ENCODE measurements at places on chromosomes 7 and 10.
A peak's percentile ranks its signal among the peaks of the same experiment; 100 is the strongest.

DNA sequence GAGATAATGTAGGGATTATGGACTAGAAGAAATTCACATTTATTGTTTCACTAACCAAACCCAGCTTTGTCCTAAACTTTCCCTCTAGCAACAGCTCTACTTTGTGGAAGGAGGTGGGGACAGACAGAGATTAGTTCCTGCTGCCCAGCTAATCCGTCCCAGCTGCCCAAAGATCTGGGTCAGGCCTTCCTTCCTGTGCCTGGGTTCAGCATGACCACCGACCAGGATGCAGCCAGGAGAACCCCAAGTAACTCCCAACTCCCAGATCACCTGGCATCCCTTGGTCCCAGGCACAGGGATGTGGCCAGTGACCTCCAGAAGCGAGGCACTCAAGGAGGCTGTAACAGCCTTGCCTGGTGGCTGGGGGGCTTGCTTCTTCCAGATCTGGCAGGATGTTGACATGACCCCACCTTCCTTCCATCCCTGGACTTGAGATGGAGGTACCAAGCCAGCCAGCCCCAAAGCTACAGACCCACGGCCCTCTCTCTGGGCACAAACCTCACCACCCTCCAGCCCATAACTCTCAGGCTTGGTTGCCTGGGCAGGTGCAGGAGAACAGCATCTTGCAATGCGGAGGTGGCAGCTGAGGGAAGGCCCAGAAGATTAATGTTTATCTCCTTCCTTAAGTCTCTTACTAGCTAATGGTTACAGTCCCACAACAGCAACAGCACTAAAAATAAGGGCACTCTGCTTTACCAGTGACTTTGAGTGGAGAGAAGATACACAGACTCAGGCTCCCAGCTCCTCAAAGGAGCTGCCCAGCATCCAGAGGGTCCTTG lies 11.1 kb downstream of the CAMK2G start:
- DNase-seq = no peak

GRCh38 chr10:71429929-71430328 lies 33.2 kb downstream of the CDH23 start:
- DNase-seq = no peak

- no peak for DNase-seq
Observed at GRCh38 chr10:130043491-130043890, 67.1 kb downstream of the C10orf143 start.

DNA sequence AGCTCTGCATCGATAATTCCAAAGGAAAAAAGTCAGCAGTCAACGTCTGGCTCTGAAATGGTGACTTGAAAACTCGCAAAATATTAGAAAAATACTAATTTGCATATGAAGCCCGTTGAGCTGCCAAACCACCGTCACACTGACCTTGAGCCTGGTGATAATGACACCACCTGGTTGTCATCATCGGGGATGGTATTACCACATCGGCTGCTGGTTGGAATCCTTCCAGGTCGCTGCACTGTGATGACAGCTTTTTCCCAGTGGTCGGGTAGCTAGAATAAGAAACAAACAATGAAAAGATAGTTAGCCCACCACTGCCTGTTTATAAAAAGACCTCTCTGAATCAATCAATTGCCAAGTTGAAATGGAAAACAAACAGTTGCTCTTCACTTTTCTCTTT lies 41.6 kb downstream of the LAMB1 start:
- DNase-seq = no peak

- no peak for DNase-seq
Observed at GRCh38 chr10:3046981-3047547, 20.3 kb upstream of the PFKP start.

- no peak for DNase-seq
Observed at GRCh38 chr10:6461961-6462360, 118.1 kb downstream of the PRKCQ start.

- no peak for DNase-seq
Observed at GRCh38 chr7:123640583-123640982, 15.1 kb upstream of the LMOD2 start.

DNA sequence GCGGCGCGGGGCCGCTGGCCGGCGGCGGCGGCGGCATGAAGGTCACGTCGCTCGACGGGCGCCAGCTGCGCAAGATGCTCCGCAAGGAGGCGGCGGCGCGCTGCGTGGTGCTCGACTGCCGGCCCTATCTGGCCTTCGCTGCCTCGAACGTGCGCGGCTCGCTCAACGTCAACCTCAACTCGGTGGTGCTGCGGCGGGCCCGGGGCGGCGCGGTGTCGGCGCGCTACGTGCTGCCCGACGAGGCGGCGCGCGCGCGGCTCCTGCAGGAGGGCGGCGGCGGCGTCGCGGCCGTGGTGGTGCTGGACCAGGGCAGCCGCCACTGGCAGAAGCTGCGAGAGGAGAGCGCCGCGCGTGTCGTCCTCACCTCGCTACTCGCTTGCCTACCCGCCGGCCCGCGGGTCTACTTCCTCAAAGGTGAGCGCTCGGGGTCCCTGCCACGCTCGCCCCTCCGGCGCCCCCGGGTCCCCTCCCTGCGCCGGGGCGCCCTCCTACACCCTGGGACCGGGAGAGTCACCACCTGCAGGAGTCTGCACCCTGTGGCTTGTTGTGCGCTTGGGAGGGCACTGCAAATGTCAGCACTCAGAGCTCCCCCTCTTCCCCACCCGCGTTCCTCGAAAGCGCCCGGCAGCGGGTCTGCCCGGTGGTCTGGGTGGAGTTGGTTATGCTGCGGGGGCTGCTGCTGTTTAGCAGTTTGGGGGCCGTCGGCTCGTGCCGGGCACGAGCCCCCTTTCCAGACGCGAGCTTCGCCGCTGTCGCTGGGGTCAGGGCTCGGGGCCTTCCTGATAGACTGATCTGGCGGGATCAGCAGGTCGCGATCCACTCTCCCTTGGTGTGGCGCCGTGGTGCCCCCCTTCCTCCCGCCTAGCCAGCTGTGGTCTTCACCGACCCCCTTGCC lies 627 bp downstream of the DUSP5 start:
- DNase-seq = peak; percentile 46

DNA sequence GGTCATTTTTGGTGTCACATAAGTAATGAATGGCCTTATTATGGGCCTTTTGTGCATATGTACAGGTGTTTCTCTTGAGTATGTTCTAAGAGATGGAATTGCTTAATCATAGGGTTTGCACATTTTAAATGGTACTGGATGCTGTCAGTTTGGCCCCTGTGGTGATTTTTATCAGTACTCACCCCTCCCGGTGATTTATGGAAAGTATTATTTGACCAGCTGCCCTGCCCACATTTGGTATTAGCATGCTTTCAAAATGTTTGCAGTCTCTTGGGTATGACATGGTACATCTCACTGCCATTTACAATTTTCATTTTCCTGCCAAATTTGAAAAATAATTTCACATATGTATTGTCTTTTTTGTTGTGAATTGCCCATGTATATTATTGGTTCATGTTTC lies 427.7 kb downstream of the LRMDA start:
- DNase-seq = no peak

DNA sequence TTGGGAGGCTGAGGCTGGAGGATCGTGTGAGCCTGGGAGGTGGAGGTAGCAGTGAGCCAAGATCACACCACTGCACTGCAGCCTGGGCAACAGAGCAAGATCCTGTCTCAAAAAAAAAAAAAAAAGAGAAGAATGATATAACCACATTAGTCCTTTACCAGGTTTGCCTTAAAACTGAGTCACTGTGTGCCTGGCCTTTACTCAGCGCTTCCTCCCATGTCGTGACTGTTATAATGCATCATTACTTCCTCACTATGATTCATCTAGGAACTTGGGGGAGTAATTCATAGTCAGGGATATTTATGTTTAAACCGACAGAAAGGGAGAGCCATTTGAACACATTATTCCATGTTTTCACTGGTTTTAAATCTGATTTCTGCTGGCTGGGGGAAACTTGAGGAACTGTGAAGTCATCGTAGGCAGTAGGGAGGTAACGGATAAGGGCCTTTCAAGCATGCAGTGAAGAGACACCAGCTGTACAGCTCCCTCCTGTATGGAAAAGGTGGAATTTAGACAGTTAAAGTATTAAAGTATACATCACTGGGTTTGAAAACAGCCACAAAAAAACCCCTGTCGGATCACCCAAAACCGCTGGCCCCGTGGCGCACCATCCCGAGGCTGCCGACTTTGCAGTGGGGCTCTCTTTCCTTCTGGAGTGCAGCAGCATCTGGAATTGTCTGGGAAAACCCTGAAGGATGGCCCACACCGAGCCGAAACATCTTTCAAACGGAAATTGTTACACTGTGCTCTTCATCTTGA lies 119.8 kb downstream of the NKX6-2 start:
- DNase-seq = no peak

GRCh38 chr10:62794306-62794705 lies 10.2 kb upstream of the ADO start:
- DNase-seq = no peak

DNA sequence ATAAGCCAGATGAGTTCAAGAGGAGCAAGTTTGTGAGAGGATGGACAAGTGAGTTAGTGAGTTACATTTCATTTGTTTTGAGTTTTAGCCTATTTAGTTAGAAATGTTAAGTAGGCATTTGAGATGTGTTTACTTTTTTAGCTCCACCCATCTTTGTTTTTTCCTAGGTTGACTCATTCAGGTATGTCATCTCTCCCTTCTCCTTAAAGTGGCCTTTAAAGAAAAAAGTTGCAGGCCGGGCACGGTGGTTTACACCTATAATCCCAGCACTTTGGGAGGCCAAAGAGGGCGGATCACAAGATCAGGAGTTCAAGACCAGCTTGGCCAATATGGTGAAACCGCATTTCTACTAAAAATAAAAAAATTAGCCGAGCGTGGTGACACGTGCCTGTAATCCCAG lies 71.2 kb downstream of the BMPR1A start:
- DNase-seq = no peak

GRCh38 chr10:1548596-1548995 lies 188.7 kb downstream of the ADARB2 start:
- no peak for DNase-seq

- DNase-seq = no peak
Observed at GRCh38 chr7:11416641-11417458, 415.1 kb downstream of the THSD7A start.

DNA sequence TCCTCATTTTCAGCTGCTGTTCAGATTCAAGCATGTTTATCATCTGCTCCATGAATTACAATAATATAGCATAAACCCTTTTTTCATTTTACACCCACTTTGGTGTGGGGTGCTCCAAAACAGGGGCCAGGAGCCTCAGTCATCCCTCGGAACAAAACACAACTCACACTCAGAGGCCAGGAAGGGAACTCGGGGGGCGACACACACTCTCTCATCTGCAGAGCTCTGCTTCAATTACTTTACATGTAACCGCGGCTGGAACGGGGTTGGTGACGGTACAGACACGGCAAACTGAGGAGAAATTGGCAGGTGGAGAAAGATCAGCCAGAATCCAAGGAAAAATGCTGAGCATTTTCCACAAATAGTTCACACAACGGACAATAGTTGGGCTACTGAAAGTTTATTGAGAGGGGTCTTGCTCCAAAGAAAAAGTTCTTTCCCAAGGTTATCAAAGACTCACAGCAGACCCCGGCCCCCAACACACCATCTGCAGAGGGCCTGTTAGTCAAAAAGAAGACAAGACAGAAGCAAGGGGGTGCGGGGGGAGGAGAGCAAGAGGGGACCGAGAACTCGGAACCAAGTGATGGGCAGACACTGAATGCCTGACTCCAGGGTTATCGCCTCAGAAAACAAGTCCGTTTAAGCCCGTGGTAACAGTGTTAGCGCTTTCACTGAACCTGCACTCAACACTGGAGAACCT lies 20.5 kb downstream of the DIP2C start:
- DNase-seq = no peak

DNA sequence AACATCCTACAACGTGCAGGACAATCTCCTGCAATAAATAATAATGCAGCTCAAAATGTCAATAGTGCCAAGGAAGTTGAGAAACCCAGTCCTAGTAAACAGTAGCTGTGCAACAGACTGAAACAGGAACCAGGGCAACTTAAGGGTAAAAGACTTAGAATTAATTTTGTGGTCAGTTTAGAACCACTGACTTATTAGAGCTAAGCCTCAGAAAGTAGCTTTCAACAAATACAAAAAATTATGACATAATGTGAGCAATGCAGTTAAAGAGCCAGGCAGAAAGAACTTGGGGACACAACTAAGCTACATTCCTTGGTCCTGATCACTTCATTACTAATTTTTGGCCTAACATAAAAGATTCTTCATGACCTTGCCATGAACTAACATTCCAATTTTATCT lies 195.4 kb downstream of the MACC1 start:
- DNase-seq = no peak

All from activated CD4-positive, alpha-beta T cell treated with anti-CD3 and anti-CD28 coated beads for 1 hour (primary cell).